ELR (cell line): ENCODE measurements at places on chromosomes 1 and 21.

- DNase-seq, result peak; percentile 59
These were observed 11.7 kb upstream of the EPHA2 start for GRCh38 chr1:16167331-16168143.

- DNase-seq, result no peak
These were observed 47.7 kb downstream of the NMNAT2 start for GRCh38 chr1:183370399-183371058.

GRCh38 chr1:110338309-110338885 lies 780 bp upstream of the RBM15 start:
- peak; percentile 89 for DNase-seq

DNA sequence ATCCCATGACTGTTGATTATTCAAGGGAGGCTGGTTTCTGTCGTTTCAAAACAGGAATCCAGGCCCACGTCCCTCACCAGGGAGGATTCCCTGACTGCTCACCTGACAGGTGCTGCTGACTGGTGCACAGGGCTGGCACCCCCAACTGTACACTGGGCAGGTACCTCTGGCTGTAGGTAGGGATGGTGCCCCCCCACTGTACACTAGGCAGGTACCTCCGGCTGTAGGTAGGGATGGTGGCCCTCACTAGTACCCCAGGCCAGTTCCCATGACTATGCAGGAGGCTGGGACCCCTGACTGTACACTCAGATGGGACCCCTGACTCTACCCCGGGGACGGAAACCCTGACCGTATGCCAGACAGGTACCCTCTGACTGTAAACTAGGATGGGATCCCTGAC lies 33.6 kb upstream of the PDE9A start:
- no peak for DNase-seq
